ENCODE measurements at places on chromosomes 5 and 9.

DNA sequence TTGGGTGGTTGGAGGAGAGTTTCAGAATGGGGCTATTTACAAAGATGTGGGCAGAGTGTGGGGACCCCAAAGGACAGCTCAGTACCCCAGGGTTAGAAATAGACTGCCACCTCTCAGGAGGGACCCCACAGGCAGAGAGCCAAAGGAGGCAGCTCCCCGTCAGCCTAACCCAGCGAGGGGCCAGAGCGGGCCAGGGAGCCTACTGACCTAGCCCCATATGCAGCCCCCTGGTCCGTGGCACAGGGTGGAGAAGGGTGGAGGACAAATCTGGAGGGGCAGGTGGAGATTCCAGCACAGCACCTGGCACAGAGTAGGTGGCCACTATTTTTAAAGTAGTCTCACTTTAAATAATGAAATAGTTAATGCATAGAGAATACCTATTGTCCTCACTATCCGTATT, 67.2 kb upstream of the ANGPTL2 start:
- no peak for DNase-seq

DNA sequence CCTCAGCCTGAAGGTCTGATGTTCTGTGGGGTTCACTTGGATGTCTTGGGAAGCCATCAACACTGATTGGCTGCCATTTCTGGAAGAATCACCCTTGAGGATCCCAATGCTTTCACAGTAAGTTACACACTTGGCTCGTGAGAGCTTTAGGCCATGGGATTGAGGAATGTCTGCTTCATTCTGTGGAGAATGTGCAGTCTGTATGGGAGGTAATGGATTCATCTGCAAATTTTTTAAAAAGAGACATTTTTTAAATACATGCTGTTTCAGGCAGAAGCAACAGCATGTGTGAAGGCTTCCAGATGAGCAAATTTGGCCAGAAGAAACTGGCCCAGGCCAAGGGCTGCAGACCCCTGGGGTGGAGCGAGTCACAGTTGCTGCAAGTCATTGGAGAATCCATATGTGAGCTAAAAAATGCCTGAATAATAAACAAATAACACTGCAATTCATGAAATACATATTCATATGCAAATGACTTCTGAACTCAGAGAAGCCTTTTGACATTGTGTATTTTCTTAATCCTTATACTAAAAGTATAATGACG, 146.3 kb upstream of the RASEF start:
- no peak for DNase-seq

DNA sequence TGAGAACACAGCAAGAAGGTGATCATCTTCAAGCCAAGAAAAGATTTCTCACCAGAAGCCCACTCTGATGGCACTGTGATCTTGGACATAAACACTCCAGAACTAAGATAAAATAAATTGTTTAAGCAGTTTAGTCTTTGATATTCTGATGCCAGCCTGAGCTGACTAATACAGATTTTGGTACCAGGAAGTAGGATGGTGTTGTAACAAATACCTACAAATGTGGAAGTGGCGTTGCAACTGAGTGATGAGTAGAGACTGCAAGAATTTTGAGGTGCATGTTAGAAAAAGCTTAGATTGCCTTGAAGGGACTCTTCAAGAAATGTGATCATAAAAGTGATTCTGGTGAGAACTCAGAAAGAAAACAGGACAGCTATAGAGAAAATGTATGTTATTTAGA, 592.4 kb upstream of the DAB2 start:
- no peak for DNase-seq

DNA sequence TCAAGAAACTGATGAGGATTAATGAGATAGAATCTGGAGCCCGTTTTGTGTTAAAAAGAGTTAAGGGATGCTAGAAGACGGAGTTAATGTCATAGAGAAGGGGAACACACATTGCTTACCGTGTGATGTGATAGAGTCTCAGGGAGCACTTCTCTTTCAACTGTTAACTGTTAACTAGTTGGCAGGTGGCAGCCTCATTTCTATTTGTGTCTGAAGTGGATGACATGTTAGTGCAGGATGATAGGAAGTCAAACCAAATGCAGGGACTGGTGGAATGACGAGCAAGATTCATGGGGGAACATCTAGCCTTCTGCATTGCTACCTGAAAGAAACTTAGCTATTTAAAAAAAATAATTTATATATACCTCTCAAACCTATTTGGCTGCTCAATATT, 222.7 kb downstream of the MAST4 start:
- no peak for DNase-seq

DNA sequence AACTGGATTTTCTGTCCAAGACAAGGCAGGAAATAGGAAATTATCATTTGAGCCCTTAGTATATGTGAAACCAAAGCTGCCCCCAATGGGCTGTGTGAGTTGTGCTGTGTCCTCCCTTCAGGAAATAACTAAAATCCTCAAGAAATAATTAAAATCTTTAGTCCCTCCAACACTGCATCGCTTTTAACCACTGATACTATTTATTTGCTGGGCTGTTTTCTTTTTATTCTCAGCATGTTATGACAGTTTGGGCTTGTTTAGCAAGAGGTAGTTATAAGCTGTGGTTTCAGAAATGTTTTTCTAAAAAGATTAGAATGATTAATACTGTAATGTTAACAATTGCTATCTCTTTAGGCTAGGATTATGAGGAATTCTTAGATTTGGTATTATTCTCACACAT, 187.0 kb upstream of the KCNN2 start:
- no peak for DNase-seq

Data from stimulated activated CD4-positive, alpha-beta T cell treated with anti-CD3 and anti-CD28 coated beads, Interleukin-1b, Interleukin-23, amount 100 ng/mL, for 24 hours (primary cell).